ENCODE measurements at places on chromosomes 5 and 9. TPM values are rescaled to one million over a fixed set of nuclear protein-coding genes. Genes with fewer than 3 reads are reported as not detected.

DNA sequence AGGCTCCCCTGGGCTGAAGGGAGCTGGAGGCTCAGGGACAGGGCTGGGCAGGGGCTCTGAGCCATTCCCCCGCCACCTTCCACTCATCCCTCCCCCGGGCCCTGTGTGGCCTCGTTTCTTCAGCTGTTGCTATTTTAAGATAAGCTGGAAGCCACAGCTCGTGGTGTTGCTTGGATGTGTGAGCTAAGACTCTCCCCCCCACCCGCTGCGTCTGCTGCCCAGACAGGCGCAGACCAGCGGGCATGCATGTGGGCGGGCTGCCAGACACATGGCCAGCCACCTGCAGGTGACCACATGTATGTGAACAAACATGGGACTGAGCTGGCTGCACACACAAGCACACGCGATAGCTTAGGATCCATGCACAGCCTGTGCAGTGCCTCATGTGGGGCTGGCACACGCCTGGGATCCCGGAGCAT lies 8.7 kb downstream of the SNCB start:
- H3K27ac ChIP-seq: no peak overlapping the region
- peaks cover 96% of the 10 kb centered on the region for H3K27me3 ChIP-seq
- peaks cover 23% of the 10 kb centered on the region for H3K4me1 ChIP-seq
- no peaks in the 10 kb centered on the region for H3K36me3 ChIP-seq
- DNase-seq: no peak
- no peak overlapping the region for H3K4me3 ChIP-seq

GRCh38 chr5:24177821-24178220 lies 467.0 kb downstream of the CDH10 start:
- no peak overlapping the region for H3K4me3 ChIP-seq
- no peaks in the 10 kb centered on the region for H3K4me1 ChIP-seq
- no peak overlapping the region for H3K27ac ChIP-seq
- no peaks in the 10 kb centered on the region for H3K36me3 ChIP-seq
- no peak for DNase-seq

GRCh38 chr5:87410931-87411330 lies 1.8 kb downstream of the CCNH start:
- H3K27ac ChIP-seq: no peak overlapping the region
- DNase-seq: no peak
- peak overlapping the region; percentile 86 for H3K4me3 ChIP-seq

Gene MTAP
- 18.1 TPM for total RNA-seq

Gene CLIC3
- total RNA-seq: not detected
